ENCODE measurements at places on chromosomes 16 and 17. TPM values are rescaled to one million over a fixed set of nuclear protein-coding genes. Genes with fewer than 3 reads are reported as not detected.

- H3K27me3 ChIP-seq, result no peaks in the 10 kb centered on the region
- H3K4me3 ChIP-seq, result no peak overlapping the region
- H3K27ac ChIP-seq, result no peak overlapping the region
- H3K36me3 ChIP-seq, result peaks cover 20% of the 10 kb centered on the region
Observed at GRCh38 chr17:27319541-27320221, 25.8 kb downstream of the WSB1 start.

DNA sequence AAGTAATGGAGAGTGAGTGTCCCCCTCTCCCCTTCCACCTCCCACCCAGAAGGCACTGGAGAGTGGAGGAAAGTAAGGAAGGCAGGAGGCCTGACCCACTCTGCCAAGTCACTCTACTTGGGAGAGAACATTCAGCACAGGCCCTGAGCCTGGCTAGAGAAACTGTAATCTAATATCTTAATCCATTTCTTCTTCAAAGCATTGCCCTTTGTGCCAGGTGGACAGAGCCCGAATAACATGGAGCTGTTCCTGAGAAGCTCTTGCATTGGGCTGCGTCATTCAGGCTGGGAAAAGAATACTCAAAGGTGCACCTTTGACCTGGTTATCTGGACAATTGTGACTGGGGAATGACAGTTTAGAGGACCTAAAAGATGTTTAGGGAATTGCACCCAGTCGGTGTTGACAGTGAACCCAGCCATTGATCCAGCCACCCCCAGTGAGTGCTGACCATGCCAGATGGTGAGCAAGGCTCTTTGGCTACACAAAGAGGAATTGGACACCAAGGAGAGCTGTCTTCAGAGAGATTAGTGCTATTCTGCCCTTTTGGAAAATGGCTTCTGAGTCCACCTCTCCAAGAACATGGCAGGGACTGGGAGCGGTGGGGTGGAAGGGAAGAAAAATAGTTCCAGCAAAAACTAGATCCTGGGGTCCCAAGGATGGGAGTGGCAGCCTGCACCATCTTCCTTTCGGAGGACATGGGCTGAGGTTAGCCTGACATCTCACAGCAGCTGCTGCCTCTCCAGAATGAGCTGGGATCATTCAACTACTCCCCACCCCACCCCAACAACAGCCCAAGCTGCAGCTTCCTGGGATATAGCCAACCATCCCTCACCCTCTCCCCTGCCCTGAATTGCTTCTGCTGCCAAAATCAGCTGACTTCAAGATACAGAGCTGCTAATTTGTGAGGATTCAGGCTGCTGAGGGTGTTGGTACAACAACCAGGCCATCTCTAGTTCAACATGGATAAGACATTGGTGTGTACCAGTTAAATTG, 11.6 kb upstream of the NOG start:
- no peaks in the 10 kb centered on the region for H3K4me1 ChIP-seq
- H3K27me3 ChIP-seq, result no peaks in the 10 kb centered on the region
- H3K4me3 ChIP-seq, result no peak overlapping the region
- no peaks in the 10 kb centered on the region for H3K36me3 ChIP-seq
- H3K27ac ChIP-seq, result no peak overlapping the region
- no peak for DNase-seq

DNA sequence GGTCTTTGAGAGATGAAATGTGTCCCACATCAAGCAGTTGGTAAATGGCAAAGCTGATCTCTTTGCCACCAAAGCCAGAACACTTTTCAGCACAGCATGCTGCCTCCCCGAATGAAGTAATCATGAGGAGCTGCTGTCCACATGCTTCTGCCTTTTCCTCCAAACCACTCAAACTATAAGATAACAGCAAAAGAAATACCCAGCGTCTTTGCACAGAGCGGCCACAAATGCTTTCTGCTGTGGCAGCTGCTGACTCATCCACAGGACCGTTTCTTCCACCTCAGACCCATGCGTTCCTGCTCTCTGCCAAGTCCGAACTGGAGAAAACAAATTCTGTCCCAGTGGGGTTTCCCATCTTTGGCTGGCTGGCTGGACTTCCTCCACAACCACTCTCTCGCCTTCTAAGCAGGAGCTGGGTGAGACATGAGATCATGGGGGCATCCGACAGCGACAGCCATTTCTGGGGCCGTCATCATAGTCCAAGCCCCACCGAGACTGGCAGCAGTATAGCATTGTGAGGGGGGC, 27.1 kb downstream of the TBC1D3B start:
- H3K4me3 ChIP-seq, result no peak overlapping the region
- DNase-seq, result no peak
- H3K27ac ChIP-seq, result no peak overlapping the region
- no peaks in the 10 kb centered on the region for H3K4me1 ChIP-seq

GRCh38 chr16:27611340-27611739, 61.4 kb downstream of the KATNIP start:
- H3K27ac ChIP-seq, result no peak overlapping the region
- no peaks in the 10 kb centered on the region for H3K36me3 ChIP-seq
- H3K4me1 ChIP-seq, result no peaks in the 10 kb centered on the region
- no peak for DNase-seq

DNA sequence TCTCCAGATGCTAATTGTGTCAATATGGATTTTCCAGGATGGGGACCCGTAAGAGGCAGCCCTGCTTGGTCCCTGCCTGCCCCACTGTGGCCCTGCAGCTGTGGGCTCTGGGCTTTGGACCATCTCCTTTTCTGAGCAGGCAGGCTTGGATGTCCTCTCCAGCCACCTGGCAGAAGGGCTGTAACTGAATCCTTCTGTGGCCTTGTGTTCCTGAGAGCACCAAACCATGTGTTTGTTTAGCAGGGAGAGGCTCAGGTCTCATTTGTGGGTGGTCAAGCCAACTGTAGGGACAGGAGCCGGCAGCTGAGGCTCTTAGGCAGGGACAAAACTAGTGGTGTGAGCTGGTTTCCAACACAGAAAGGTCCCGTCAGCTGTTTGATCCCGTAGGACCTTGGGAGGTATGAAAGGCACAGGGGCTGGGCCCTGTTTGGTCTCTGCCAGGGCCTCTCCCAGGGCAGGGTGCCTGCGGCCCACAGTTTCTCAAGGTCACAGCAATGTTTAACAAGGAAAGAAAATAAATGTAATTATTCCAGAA, 18.5 kb downstream of the SEC14L5 start:
- H3K36me3 ChIP-seq, result no peaks in the 10 kb centered on the region
- no peaks in the 10 kb centered on the region for H3K4me1 ChIP-seq
- no peak overlapping the region for H3K4me3 ChIP-seq

- no peak for DNase-seq
- H3K27ac ChIP-seq, result no peak overlapping the region
- H3K27me3 ChIP-seq, result no peaks in the 10 kb centered on the region
Observed at GRCh38 chr16:53946746-53947386, 242.9 kb downstream of the FTO start.

DNA sequence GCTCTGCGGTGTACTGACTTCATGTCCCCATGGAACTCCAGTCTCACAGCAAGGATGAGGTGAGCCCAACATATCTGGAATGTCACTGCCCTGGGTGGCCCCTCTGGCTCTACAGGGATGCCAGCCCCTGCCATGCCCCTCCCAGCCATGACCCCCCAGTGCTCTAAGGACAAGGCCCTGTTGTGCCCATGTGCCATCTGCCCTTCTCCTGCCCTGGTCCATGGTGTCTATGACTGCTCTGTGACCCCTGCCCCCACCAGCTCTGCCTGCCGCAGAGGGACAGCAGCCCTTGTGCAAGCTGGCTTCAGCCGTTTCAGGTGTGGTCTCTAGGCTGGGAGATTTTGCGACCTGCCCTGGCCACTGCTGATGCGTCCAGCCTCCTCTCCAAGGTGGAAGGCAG, 40.3 kb downstream of the TK2 start:
- DNase-seq, result no peak
- H3K27ac ChIP-seq, result no peak overlapping the region
- no peaks in the 10 kb centered on the region for H3K36me3 ChIP-seq
- H3K4me1 ChIP-seq, result peaks cover 19% of the 10 kb centered on the region

DNA sequence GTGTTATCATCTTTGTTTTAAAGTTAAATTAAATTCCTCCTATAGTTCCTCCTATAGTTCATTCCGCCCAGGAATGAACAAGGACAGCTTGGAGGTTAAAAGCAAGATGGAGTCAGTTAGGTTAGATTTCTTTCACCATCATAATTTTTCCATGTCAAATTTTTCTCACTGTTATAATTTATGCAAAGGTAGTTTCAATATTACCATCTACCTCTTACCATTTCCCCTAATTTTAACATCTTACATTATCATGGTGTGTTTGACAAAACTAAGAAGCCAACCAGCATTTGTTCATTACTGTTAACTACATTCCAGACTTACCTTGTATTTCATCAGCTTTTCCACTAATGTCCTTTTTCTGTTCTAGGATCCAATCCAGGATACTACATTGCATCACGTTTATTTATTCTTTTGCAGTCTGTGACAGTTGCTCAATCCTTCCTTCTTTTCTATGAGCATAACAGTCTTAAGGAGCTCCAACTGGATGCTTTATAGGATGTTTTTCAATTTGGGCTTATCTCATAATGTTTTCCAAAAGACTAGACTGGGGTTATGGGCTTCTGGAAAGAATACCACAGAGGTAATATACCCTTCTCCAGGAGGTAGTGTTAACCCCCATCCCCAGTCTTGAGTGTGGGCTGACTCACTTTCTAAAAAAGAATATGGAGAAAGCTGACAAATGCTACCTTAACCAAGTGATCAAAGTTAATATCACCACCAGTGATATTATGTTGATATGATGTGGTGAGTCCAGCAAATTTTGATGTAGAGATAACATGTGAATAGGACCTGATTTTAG, 158.5 kb downstream of the PPM1E start:
- H3K36me3 ChIP-seq, result no peaks in the 10 kb centered on the region
- no peaks in the 10 kb centered on the region for H3K27me3 ChIP-seq
- H3K4me3 ChIP-seq, result no peak overlapping the region
- H3K27ac ChIP-seq, result no peak overlapping the region

DNA sequence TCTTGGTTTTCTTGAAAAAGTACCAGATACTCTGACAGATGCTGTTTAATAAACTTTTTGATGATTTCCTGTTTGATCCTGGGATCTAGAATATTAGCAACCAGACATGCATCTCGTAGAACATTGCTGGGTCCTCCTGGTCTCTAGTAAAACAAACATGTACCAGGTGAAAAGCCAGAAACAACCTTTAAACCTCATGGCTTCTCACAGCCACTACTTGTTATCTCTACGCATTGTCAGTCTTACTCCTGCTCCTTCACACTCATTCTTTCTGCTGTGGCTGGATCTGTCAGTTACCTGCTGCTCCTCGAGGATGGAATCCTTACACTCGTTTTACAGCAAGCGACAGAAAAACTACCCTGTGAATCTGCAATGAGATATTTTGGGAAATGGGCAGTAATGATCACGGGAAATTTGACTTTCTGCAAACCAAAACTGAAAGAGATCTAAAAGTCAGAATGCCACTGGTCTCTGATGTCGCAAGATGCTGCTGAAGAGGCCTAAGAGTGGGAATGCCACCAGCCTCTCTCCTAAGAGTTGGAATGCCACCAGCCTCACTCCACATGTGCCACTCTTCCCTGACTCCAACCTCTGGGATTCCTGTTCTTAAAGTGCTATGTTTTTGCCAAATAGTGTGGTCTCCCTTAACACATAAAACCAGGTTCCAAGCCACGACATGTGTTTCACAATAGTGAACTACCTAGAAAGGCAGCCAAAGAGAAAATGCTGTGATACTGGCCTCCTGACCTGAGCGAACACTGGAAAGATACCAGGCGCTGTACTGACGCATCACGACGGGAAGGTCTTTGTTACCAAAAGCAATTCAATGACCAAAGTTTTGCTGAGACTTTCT, 86.3 kb downstream of the VPS53 start:
- H3K36me3 ChIP-seq, result peaks cover 28% of the 10 kb centered on the region
- H3K4me1 ChIP-seq, result no peaks in the 10 kb centered on the region
- no peak overlapping the region for H3K4me3 ChIP-seq
- no peak overlapping the region for H3K27ac ChIP-seq
- no peaks in the 10 kb centered on the region for H3K27me3 ChIP-seq
- DNase-seq, result no peak

DNA sequence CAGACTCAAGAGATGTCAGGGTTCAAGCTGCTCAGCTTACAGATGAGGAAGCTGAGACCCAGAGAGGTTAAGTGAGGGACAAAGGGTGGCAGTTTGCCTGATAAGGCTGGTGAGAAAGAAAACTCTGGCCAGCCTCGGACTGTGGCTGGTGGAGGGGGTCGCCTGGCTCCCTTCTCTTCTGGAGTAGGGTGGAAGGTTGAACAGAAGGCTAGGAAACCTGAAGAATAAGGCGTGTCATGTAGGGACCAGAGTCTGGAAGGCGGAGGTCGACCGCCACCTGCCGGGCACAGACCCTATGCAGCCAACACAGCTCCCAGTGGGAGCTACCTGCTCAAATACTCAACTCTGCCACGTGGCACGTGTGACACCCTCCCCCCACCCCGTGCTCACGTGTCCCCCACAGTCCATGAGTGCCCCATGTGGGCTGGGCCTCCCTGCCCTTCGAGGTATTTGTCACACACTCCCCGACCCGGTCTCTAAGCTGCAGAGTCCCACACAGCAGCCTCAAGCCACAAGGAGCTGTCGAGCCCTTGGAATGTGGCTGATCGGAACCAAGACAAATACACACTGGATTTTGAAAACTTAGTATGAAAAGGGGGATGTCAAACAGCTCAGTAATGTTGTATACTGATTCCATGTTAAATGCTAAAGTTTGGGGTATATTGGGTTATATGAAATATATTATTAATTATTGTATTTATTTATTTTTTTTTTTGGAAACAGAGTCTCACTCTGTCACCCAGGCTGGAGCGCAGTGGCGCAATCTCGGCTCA, 11.8 kb downstream of the HID1 start:
- H3K4me1 ChIP-seq, result peaks cover 6% of the 10 kb centered on the region
- DNase-seq, result peak; percentile 25
- H3K27ac ChIP-seq, result no peak overlapping the region

- H3K27me3 ChIP-seq, result no peaks in the 10 kb centered on the region
- no peak overlapping the region for H3K27ac ChIP-seq
- H3K4me1 ChIP-seq, result no peaks in the 10 kb centered on the region
- H3K4me3 ChIP-seq, result no peak overlapping the region
- DNase-seq, result no peak
Observed at GRCh38 chr16:73018821-73019456, 29.0 kb downstream of the ZFHX3 start.

GRCh38 chr17:61323003-61323908, 76.4 kb upstream of the TBX2 start:
- H3K4me3 ChIP-seq, result no peak overlapping the region
- no peaks in the 10 kb centered on the region for H3K27me3 ChIP-seq

GRCh38 chr17:69497161-69497560, 82.7 kb downstream of the MAP2K6 start:
- no peak overlapping the region for H3K4me3 ChIP-seq
- DNase-seq, result no peak
- no peaks in the 10 kb centered on the region for H3K4me1 ChIP-seq
- no peaks in the 10 kb centered on the region for H3K27me3 ChIP-seq
- H3K27ac ChIP-seq, result no peak overlapping the region

GRCh38 chr16:11164482-11165270, 91.3 kb downstream of the SOCS1 start:
- H3K4me3 ChIP-seq, result no peak overlapping the region
- no peak for DNase-seq
- H3K4me1 ChIP-seq, result no peaks in the 10 kb centered on the region
- no peaks in the 10 kb centered on the region for H3K27me3 ChIP-seq
- H3K36me3 ChIP-seq, result peaks cover 16% of the 10 kb centered on the region
- no peak overlapping the region for H3K27ac ChIP-seq

The ABI3 gene
- 11.5 TPM for total RNA-seq

The CTRB2 gene
- total RNA-seq, result not detected

The ENPP7 gene
- not detected for total RNA-seq

The SLC5A11 gene
- 0.70 TPM for total RNA-seq

The RAB11FIP4 gene
- 47.4 TPM for total RNA-seq

The TLCD2 gene
- 0.75 TPM for total RNA-seq

The ZBTB4 gene
- 75.2 TPM for total RNA-seq

The PRM3 gene
- total RNA-seq, result not detected

The TPSB2 gene
- total RNA-seq, result not detected

All from CD4-positive, alpha-beta memory T cell (primary cell).